Astrocyte (in vitro differentiated cells and primary cell): ENCODE measurements at places on chromosomes 12 and 14.

- DNase-seq = peak; percentile 11
Measured at GRCh38 chr12:50353869-50354593, 42.4 kb downstream of the FAM186A start.

GRCh38 chr14:35240231-35240630, 52.0 kb upstream of the PSMA6 start:
- no peak for DNase-seq

DNA sequence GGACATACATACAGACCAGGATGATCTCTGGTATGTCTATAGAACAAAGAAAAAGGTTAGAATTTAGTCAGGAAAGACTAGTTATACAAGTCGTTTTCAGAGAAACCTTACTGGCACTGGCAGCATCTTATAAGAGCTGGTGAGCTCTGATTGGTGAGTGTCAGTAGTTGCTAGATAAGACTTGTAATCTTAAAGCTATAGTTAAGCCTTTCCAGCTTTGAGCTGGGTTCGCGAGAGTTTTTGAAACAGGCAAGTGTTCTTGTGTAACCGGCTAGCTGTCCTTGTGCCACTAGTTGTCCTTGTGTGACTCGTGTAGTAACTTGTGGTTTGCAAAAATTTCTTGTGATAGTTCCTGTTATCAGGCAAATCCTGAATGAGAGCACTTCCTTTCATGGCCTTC, 740.9 kb downstream of the GALC start:
- DNase-seq = no peak

GRCh38 chr12:132162508-132163031, 18.3 kb downstream of the NOC4L start:
- peak; percentile 80 for DNase-seq

DNA sequence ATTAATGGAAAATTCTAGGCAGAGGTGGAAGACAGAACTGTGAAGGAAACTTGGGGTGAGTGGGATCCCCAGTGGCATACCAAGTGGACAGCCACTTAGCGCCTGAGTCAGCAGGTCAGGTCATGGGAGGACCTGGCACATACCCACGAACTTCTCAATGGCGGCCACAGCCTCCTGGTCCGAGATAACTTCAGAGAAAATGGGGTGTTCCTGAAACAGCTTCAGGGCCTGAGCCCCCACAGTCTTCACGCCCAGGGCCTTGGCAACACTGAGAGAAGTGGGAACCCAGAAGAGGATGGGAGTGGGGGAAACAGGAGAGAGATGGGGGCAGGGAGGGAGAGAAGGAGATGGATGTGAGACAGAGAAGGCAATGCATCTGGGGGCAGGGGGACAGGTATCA, 9.9 kb downstream of the SDS start:
- no peak for DNase-seq

DNA sequence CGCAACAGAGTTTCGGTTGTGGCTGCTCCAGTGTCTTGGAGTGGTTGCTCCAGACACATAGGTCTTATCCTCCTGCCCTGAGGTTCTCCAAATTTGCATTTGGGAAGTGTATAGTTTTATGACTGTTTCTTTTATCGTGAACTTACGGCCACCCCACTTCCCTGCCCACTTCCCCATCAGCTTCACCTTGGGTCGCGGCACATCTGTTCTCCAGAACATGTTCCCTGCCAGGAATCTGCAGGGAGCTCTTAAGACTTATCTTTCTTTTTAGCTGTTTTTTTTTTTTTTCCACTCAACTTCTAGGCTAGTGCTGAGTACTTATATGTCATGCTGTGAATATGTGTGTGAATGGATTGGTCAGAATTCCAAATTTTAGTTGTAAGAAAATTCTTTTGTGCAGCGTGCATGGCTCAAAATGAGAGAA, 75.4 kb downstream of the ETV6 start:
- DNase-seq = peak; percentile 86

DNA sequence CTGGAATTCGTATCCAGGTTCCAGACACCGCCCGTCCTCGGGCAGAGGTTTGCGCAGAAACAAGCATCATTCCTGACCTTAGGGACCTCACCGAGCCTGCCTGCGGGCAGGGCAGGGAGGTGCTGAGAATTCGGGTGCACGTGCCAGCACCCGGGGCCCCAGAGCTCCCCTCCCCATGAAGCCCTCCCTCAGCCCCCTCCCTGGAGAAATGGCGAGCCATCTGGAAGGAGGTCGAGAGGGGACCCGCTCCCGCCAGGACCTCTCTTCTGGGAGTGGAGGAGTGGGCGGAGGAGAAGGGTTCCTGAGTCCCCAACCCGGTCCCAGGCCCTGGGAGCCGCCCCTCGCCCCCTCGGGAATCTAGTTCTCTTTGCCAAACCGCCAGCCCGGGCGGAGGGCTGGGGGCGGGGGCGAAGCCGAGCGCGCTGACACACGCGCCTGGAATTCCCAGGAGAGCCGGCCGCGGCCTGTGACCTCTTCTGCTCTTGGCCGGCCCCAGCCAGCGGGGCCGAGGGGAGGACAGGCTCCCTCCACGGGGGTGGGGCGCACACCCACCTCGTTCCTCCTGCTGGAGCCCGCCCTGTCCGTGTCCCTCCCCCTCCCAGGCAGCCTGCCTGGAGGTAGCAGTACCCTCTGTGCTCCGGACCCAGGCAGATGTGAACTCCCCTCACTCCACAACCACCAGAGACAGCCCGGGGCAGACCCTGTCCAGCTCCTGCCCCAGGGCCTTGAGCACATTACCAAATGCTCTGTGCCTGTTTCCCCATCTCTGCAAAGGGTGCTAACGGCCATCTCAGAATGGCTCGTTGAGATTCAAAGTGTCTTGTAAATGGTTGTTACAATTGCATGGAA, 23.0 kb upstream of the GPR132 start:
- DNase-seq = peak; percentile 64

DNA sequence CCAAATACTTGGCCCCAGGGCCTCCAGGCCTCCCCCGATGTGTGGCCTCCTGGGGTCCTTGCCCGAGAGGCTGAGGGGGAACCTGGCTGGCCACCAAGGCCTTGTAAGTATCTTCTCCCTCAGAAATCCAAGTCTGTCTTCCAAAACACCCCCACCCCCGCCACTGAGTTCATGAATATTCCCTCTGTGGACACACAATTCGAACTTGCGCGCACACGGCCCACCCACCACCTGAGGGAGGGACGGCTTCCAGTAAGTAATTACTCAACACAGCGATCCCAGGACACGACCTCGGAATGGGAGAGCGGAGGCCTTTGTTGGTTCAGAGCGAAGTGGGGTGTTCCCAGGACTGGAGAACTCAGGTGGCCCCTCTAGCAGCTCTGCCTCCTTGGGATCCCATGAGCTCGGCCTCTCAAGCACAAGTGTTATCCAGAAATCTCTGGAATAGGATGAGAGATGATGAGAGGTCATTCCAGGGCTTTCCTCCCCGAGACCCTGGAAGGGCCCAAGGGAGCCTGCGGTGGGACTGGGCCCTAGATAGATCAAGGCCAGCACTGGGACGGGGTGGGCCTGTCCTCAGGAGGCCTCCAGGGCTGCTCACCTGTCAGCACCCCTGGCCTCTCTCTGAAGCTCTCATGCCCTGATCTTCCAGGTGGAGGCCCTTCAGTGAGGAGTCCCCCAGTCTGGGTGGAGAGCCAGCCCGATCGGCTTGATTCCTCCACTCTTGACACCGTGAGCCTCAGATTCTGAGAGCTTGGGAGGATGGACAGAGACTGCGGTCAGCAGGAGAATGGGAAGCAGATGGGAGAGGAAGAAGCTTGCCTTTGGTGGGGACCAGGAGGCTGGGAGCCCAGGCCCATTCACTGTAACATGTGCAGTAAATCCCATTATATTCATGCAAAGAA, 219.0 kb upstream of the RTL1 start:
- DNase-seq = no peak

DNA sequence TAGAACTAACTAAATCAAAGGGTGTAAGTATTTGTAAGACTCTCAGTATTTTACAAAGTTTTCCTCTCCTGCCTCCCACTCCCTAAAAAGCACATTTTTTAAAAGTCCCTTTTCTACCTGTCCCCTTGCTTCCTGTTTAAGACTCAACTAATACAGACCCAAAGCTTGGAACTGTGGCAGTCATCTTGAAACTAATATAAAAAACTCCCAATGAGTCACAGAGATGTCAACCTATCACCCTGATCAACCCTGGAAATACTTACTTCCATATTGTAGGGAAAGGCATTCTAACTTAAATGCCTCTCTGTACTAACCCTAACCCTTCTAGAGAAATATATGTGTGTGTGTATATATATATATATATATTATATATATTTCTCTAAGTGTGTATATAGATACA, 184.8 kb downstream of the SPTSSA start:
- DNase-seq = no peak

GRCh38 chr12:11774821-11775220, 125.3 kb downstream of the ETV6 start:
- DNase-seq = no peak

GRCh38 chr12:43749016-43749415, 9.6 kb downstream of the PUS7L start:
- no peak for DNase-seq

GRCh38 chr12:97305651-97306050, 157.0 kb upstream of the RMST start:
- DNase-seq = no peak

DNA sequence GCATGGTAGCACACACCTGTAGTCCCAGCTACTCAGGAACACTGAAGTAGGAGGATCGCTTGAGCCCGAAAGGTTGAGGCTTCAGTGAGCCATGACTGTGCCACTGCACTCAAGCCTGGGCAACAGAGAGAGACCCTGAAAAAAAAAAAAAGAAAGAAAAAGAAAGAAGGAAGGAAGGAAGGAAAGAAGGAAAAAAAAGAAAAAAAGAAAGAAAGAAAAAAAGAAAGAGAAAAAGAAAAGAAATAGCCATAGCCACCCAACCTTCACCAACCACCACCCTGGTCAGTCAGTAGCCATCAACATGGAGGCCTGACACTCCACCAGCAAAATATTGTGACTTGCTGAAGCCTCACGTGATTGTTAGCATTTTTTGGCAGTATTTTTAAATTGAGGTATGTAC, 21.4 kb upstream of the TMEM263 start:
- DNase-seq = no peak

DNA sequence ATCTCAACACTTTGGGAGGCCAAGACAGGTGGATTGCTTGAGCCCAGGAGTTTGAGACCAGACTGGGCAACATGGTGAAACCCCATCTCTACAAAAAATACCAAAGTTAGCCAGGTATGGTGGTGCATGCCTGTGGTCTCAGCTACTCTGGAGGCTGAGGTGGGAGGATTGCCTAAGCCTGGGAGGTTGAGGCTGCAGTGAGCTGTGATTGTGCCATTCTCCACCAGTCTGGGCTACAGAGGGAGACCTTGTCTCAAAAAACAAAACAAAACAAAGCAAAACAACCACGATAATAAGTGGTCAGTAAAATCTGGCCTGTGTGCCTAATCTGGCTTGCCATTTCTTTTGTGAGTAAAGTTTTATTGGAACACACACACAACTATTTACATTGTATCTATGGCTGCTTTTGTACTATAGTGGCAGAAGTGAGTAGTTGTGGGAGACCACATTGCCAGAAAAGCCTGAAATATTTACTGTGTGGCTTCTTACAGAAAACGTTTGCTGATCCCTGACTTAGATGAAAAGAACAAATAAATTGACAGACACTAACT, 19.4 kb upstream of the KLRG1 start:
- DNase-seq = no peak

DNA sequence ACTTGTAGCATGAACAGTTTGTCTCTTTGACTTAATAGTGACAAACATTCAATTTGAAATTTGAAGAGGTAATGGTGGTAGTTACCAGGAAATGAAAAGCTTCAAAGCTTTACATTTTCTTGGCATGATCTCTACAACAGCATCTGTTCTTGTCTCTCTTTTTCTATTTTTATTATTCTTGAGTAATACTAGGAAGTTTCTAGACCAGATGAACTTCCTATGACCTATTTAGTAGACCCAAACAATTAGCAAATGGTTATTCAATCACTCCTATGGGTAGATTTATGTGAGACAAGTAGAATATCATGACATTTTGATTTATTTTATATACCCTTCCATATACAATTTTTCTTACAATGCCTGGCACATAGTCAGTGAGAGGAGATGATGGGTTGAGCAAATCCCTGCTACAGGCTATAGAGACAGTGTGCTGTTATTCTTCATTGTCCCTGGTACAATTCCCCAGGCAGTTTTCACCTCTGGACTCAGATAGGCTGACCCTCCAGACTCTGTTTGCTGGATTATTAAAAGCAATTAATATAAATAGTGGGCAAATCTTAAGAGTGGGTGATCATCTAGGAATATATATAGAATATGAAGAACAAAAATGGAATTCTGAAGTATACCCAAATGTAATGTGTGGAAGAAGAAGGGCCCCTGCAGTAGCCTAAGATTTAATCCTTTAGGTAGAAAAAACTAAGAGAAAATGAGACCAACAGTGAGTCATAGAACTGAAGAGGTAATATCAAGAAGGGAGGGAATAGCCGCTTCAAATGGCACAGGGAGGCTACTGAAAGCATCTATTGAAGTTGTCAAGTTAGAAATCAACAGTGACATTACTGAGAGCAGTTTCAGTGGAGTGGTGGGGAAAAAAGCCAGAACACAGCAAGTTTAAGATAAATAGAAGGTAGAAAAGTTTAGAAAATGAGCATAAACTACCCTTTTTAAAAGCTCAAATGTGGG, 512.0 kb downstream of the FOXG1 start:
- peak; percentile 8 for DNase-seq

DNA sequence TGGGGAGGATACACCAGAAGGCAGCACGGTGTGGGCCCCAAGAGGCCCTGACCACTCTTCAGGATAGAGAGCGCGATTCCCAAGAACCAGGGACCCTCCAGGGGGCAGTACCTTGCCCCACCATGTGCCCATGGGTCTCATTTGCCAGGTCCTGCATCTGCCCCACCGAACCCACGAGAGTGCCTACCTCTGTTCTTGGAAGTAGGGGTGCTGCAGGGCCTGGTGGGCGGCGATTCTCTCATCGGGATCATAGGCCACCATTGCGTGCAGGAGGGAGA, 72.7 kb downstream of the MOK start:
- DNase-seq = no peak

DNA sequence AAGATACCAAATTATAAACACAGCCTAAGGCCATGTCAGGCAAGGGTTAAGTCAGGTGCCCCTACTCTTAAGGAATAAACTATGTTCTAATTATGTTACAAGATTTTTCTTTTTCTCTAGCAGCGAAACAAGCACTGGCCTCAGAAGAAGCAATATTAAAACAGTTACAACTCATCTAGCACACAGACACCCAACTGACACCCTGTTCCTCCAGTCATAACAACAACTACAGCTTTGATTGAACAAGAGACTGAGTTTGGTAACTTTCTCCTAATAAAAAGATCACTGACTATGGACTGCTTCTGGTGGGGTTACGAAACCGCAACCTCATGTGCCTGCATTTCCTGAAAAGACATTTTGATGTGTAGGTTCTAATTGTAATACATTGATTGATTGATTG, 3.3 kb upstream of the DAO start:
- no peak for DNase-seq
